ENCODE measurements at places on chromosomes 13 and 19.
A peak's percentile ranks its signal among the peaks of the same experiment; 100 is the strongest.

GRCh38 chr13:53782488-53782961 is 753.9 kb downstream of the OLFM4 start:
- DNase-seq, result peak; percentile 8

GRCh38 chr13:23810685-23811240 is 78.4 kb downstream of the MIPEP start:
- DNase-seq, result no peak

DNA sequence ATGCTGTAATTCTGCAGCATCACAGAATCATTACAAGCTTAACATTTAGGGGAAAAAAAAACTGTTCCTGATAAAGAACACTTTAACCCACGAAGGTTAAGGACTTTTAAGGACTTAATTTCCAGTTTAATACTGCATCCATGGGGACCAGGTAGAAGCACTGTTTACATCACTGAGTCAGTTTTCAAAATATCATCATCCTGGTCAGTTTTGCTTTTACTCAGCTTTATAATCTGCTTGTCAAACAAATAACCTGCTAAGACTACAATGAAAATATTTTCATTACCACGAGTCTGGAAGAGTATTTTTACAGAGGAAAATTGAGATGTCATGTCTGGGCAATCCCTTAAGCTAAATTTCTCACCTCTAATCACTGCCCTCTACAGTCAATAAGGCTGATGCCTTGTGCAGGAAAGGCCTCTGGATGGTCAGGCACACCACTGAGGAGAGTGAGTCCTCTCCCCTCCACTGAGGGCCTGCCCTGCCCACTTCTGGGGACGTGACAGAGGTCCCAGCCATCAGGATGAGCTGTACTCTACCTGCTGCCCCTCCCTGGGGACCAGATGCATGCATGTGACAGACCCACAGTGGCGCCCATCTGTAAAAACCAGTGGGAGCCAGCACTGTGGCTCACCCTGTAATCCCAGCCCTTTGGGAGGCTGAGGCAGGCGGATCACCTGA is 31.0 kb downstream of the FOXO1 start:
- DNase-seq, result no peak

- no peak for DNase-seq
Observed at GRCh38 chr19:2625434-2625833, 77.1 kb downstream of the GNG7 start.

DNA sequence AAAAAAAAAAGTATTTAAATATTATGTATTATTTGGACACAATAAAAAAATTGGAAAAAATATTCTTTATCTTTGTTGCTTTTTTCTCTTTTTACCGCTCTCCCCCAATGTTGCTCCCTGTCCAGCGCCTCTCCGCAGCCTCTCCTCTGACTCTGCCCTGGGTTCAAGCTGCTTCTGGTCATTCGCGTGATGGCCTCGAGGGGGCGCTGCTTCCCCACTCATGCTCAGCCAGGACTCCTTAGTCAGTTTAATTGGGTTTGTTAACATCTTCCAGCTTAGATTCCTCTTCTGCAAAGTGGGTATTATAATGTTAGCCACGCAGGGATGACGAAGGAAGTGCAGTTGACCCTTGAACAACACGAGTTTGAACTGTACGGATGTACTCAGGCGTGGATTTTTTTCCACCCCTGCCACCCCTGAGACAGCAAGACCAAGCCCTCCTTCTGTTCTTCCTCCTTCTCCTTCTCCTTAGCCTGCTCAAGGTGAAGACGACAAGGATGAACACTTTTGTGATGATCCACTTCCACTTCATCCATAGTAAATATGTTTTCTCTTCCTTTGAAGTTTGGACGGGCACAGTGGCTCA is 4.9 kb upstream of the NWD1 start:
- no peak for DNase-seq

DNA sequence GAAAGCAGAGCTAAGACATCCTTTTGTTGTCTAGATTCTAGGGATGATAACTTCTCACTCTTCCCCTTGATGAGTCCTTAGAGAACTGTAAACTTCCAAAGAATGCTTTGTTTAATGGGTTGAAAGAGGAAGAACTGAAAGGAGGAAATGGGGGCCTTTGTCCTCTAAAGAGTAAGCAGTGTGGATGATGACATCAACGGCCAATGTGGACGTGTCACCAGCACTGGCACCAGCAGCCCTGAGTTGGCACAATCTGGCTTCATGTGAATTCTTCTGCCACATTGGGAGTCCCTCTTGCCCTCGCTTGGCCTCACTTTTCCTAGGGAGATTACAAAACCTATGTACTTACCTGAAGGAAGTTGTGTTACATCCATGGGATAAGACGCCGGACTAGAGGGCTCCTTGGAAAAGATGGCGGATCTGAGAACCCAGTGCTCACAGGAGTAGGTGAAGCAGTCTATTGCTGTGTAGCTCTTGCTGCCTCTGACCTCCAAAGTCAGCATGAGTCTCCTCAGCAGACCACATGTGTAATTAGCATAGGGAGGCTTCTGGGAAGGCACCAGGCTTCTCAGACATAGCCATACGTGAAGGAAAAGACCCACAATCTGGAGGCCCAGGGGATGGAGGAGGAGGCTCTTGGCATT is 62.8 kb downstream of the RGCC start:
- no peak for DNase-seq

DNA sequence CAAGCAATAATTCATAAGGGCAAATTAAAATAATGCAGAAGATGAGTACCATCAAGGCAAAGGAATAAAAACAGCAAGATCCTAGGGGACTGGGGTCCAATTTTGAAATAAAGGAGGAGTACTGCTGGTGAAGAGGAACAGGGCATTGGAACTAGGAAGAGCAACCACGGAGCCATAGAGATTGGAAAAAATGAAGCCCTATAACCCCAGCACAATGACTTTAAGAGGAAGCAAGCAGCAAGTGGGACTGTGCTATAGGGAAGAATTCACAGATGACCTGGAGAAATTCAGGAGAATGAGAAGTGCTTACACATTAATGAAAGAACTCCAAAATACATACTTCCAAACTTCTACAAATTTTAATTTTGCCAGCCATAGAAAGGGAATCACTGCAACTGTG is 44.9 kb upstream of the ITM2B start:
- no peak for DNase-seq

DNA sequence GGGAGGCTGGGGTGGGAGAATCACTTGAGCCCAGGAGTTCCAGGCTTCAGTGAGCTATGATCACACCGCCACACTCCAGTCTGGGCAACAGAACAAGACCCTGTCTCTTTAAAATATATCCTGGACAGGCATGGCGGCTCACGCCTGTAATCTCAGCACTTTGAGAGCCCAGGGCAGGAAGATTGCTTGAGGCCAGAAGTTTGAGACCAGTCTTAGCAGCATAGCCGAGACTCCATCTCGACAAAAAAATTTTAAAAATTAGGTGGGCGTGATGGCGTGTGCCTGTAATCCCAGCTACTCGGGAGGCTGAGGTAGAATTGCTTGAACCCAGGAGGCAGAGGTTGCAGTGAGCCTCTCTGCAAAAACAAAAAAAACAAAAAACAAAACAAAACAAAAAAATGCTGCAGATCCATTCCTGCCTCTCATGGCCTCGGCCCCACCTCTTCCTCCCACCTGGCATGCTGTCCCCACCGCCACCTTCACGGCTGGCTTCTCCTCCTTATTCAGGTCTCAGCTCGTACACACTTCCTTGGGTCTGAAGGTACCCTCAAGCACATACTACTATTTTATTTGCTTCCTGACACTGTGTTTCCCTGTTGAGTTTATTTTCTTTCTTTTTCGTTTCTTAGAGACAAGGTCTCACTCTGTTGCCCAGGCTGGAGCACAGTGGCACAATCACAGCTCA is 5.3 kb downstream of the RFX1 start:
- no peak for DNase-seq

DNA sequence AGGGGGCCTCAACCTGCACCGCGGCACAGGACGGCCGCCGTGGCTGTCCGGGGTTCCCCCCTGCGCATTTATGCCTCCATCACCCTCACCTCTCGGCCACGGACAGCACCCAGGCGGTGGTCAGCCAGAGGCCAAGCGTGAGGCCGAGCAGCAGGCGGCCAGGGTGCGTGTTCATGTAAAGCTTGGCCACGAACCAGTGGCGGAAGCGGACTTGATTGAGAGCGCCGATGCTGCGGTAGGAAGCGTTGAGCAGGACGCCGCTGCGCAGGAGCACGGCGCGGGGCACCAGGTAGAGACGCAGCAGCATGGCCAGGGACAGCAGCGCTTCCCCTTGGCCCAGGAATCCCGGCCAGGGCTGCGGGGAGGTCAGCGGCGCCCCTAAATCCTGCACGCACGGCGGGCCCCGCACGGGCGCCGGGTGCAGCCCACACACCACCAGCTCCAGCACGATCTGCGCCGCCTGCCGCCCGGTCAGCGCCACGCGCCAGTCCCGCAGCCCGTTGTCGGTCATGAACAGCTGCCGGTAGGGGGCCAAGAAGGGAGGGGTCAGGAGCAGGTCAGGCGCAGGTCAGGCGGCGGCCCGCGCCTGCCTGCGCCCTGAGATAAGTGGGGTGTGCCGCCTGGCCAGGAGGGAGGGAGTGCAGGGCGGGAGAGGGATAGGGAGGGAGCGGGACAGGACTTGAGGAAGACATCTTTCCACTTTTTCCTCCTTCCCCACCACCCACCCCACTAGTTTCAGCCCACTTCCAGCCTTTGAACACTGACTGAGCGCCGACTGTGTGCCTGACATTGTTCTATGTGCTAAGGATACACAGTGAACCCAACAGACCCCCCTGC is 6.5 kb downstream of the KCNN4 start:
- no peak for DNase-seq

GRCh38 chr19:342128-342455 is 2.5 kb downstream of the MIER2 start:
- no peak for DNase-seq

DNA sequence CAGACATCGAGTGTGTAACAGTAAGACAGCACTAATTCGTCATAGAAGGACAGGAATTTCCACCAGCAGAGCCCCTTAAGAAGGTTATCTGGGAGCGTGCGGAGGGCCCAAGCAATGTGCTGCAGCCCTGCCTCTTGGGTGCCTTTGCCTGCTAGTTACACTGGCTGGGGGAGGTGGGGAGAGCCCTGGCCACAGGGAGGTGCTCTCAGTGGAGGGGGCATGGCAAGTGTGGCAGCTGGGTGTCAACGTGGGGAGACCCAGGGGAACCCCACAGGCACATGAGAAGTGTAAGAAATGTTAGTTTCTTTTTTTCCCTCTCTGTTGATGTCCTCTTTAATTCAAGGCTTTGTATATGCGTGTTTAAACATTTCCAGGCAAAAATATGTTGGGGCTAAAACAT is 50.9 kb upstream of the TMTC4 start:
- no peak for DNase-seq

- no peak for DNase-seq
Observed at GRCh38 chr13:46124967-46125933, 20.4 kb upstream of the CPB2 start.

DNA sequence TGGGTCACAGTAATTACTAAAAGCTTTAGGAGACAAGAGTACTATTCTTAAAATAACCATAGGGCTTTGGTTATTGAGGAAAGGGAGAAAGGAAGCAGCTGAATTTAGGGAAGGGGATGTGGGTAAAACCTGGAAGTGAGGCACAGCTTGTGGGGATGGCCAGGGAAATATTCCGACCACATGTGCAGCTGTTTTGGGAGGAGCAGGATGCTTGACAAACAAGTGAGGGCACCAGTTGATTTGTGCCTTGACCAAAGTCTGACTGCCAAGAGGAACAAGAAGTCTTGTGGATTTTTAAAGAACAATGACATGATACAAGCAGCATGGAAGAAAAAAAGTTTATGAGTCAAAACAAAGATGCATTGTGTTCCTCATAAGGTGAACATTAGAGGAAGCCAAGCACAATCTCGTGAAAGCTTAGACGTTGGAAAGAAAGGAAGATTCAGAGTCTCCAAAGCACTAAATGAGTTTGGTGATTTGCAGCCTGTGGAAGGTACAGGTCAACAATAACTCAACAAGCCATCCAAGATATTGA is 108.5 kb upstream of the GPC6 start:
- DNase-seq, result no peak

DNA sequence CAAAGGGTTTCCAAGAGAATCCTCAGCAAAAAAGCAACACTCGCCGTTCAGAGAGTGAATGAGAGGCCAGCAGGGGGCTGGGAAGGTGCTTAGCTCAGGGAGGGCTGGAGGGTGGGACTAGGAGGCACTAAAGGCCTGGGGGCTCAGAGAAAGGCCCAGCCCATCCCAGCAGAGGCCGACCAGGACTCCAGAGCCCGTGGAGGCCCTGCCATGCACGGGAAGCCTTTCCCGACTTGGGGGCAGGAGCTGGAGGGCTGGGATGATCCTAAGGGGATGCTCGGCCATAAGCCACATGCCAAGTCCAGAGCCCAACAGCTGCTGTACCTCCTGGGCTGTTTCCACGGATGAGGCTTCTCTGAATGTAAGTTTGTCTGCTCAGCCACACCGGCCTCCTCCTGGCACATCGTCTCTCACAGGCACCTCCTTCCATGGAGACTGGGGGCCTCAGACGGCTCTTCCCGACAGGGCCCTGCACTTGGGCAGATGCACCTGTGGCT is 19.5 kb downstream of the RASA3 start:
- no peak for DNase-seq

- DNase-seq, result no peak
Observed at GRCh38 chr19:13633109-13633508, 126.8 kb upstream of the CACNA1A start.

- no peak for DNase-seq
Observed at GRCh38 chr13:80312012-80312704, 28.8 kb downstream of the SPRY2 start.

DNA sequence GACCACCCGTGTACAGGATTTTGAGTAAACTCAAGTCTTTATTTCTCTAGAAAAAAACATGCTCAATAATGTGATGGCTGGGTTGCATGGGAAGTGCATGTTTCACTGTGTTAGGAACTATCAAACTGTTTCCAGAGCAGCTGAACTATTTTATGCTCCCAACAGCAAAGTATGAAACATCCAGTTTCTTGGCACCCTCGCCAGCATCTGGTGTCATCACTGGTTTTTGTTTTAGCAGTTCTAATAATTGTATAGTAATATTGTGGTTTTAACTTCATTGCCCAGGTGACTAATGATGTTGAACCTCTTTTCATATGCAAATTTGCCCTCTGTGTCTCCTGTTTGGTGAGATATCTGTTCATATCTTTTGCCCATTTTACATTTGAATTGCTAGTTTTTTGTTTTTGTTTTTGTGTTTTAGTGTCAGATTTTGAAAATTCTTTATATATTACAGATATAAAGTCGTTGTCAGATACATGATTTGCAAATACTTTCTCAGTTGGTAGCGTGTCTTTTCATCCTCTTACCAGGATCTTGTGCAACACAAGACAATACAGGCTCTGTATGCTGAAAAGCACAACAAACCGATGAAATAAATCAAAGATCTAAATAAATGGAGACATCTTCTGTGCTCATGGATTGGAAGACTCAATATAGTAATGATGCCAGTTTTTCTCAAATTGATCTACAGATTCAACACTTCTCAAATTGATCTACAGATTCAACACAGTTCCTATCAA is 87.8 kb downstream of the IPO5 start:
- DNase-seq, result no peak

DNA sequence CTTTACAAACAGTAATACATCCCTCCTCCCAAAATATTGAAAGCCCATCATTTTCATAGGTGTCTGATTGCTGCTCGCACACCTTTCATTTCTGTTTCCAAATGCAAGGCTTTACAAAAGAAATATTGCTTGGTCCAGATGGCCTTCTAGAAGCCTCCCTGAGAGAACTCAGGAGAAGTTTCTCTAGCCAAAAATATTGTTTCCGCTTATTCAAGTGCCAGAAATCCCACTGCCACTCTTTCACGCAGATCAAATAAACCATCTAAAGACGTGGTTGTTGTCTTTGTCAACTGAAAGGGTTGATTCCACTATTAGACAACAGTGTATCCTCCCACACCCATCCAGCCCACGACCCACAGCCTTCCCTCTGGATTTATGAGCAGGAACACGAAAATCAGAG is 96.2 kb downstream of the ZIC5 start:
- DNase-seq, result no peak

GRCh38 chr19:3125900-3126524 is 9.8 kb upstream of the GNA15 start:
- DNase-seq, result peak; percentile 71
